Activated naive CD8-positive, alpha-beta T cell treated with anti-CD3 and anti-CD28 coated beads, Interleukin-2, amount 50 U/mL, for 24 hours (primary cell): ENCODE measurements at places on chromosomes 7 and 10.

- no peak for DNase-seq
These were observed 69.7 kb downstream of the ZNF365 start for GRCh38 chr10:62443866-62444265.

GRCh38 chr10:107480781-107481180, 316.3 kb upstream of the SORCS1 start:
- no peak for DNase-seq

- DNase-seq = no peak
These were observed 88.6 kb downstream of the VIM start for GRCh38 chr10:17316488-17317170.

- DNase-seq = no peak
These were observed 155.0 kb downstream of the NRBF2 start for GRCh38 chr10:63288170-63288569.

DNA sequence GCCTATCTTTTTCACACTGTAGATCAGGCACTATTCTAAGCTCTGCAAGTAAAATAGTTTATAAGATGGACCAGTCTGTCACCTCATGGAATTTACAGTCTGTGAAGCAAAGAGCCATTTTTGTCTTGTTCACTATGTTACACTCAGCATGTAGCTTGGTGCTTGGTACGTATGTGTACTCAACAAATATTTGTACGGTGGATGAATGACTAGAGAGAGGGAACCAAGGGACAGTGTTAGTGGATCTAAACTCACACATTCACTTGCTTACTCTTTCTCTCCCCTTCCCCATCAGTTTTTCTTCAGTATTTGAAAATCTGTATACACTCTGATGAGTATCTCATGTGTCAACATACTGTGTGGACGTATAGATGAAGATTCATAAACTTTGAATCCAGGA, 45.9 kb downstream of the PTF1A start:
- DNase-seq = no peak

DNA sequence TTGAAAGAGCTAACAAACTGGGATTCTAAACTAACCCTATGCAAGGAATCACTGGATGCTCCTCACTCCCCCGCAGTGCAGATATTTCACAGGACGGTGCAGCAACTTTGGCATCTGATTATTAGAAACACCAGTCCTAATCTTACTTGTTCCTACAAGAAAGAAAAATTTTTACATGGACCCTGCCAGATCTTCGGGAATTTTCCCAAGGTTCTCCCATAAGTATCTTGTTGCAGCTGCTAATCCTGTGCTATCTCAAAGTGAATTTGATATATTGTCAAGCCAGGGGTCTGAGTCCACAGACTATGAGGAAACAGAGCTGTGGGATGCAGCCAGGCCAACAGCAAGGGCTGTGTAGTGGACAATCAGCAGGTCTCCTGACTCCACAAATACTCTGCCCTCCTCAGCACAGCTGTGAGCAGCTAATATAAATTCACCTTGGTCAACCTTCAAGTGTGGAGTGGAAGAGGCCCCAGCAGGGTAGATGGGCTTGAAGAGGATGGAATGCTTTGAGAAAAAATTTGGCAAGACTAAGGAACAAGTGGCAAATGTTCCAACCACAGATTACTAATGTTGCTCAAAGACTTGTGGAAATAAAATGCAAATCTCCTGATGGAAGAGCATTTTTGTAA, 25.6 kb downstream of the VSTM4 start:
- no peak for DNase-seq

DNA sequence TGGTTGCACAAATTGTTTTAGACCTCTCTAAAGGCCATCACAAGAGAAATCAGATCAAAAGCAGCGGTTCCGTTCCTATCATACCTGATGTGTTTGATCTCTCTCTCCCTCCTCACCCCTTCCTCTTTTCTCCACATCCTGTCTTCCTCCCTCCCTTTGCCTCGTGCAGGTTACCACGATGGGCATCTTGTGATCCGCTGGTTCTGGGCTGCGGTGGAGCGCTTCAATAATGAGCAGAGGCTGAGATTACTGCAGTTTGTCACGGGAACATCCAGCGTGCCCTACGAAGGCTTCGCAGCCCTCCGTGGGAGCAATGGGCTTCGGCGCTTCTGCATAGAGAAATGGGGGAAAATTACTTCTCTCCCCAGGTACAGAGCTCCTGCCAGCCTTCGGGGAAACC, 28.5 kb upstream of the STK17A start:
- no peak for DNase-seq

DNA sequence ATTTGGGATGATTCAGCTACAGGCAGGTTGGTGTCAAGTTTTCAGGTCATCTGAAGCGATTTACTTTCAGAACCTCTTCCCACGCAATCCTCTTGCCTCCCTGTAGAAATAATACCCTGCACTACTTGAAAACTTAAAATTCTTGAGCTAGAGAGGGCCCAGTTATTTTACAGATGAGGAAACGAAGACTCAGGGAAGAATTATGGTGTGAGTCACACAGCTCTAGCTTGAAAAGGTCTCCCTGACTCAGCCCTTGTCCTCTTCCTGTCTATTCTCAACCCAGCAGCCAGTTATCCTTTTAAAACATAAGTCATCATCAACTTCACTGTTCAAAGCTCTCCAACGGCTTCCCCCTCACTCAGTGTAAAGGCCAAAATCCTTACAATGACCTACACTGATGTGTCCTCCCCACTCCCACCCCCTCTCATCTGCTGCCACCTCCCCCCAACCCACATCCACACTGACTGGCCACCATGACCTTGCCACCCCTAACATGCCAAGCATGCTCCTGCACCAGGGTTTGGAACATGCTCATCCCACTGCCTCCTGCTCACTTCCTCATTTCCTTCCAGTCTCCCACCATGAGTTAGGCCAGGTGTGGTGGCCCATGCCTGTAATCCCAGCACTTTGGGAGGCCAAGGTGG, 3.4 kb downstream of the DNMBP start:
- DNase-seq = no peak

GRCh38 chr7:46802479-46802878, 779.4 kb downstream of the TNS3 start:
- DNase-seq = no peak

GRCh38 chr10:128314686-128315085, 188.5 kb upstream of the MKI67 start:
- no peak for DNase-seq

- no peak for DNase-seq
These were observed 21.5 kb downstream of the ADAMTS14 start for GRCh38 chr10:70693619-70694335.

DNA sequence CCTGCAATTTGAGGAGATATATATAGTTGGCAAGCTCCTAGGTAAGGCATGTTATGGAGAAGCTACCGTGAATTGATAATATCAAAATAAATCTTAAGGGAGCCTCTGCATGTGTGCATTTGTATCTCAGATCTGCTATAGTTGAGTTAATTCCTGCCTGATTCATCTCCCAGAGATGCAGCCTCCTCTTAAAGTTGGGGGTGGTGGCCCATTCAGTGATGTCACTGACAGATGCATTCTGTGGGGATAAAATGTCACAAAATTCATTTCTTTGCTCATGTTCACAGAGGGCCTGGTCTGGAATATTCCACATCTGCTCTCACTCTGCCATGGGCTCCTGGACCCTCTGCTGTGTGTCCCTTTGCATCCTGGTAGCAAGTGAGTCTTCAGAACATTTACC, 185.8 kb upstream of the PRSS1 start:
- no peak for DNase-seq

- DNase-seq = no peak
These were observed 1.2 kb downstream of the LGI1 start for GRCh38 chr10:93758891-93759410.

GRCh38 chr7:12314199-12314598, 89.5 kb downstream of the VWDE start:
- DNase-seq = no peak

DNA sequence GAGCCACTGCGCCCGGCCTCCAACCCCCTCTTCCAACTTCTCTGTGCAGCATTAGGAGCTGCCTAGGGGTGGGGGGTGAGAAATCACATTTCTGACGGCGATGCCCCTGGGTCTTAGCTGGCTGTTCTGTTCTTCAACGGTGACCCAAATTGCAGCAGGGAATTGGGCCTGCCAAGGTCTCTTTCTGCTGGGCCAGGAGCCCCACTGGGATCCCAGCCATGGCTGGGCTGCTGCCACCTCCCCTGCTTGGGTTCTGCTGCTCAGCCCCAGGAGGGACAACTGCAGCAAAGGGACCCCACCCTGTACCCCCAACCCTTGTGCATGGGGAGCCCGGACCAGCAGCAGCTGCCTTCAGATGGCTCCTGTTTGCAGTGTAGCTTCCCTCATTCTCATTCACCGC, 43.7 kb upstream of the GNA12 start:
- DNase-seq = no peak

GRCh38 chr7:29397398-29397797, 166.2 kb upstream of the PRR15 start:
- no peak for DNase-seq

DNA sequence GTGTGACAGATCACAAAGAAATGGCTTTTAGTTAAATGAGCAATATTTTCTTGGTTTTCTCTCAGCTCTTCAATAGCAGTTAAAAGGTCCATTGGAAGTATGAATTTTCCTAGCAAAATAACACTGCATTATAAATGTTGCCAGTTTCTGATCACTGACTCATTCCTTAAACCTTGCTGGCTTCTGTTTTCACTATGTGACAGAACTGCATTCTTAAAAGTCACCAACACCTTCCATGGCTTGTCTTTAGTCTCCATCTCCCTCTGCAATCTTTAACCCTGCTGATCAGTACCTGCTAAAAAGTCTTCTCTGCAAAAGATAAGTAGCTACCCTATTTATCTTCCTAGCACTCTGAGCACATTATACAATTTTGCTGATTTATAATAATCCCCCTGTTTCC, 405.0 kb upstream of the LRRN3 start:
- no peak for DNase-seq

- no peak for DNase-seq
These were observed 21.2 kb downstream of the CAV1 start for GRCh38 chr7:116546054-116546453.

GRCh38 chr10:67299761-67300160, 373.9 kb downstream of the LRRTM3 start:
- no peak for DNase-seq

DNA sequence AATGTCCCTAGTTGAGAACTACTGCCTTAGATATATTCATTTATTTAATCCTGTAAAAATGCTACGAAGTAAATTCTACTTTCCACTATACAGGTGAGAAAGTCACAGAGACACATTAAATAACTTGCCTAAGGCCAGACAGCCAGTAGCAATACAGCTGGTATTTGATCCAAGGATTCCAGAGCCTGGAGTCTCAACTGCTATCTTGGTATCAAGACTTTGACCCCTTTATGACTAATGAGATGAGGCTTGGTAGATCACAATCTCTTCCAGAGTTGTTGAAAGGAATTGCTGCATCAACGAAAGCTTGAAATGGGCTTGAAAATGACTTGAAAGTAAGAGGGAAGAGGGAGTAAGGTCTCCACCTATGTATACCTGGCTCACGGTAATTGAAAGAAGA, 83.3 kb downstream of the ORC5 start:
- no peak for DNase-seq

DNA sequence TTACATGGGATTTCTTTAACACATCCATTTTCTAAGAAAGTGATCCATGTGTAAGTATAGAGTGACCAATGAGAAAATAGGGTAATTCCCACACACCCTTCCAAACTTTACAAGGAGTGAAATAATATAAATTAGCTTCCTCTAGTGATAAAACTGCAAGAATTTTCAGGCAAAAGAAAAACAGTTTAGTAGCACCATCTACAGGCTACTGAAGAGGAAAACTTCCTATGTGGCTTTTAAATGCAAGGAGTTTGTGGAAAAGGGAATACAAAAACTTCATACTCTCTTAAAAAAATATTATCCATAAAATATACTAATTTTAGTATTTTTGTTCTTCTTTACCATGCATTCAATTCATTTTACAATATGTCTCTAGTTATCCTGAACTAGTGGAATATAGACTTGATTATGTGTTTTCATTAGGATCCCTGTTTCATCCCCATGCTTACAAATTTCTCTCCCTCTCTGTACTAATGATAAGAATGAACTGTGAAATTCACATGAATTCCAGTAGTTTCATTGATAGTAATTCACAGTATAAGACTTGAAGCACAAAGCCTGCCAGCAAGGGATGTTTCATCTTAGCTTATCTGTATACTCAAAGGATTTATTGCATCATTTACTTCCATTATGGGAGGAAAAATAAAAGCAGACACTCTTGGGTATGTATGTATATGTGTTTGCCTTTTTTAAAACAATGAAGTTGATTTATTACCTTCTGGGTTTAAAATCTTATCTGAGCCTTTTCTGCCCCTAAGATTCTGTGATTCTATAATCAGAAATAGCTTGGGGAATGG, 442.9 kb downstream of the AUTS2 start:
- DNase-seq = no peak

DNA sequence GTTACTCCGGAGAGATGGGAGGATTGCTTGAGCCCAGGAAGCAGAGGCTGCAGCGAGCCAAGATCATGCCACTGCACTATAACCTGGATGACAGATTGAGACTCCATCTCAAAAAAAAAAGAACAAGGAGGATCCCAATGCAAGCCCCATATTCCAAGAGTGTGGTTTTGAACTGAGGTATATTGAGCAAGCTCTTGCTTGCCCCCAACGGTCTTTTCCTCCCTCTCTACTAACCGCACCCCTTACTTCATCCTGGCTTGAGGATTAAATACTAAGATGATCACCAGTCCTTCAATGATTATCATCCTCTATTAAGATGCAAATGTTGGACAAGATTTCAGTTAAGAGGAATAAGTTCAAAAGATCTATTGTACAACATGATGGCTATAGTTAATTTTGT, 12.5 kb upstream of the SRGN start:
- no peak for DNase-seq

GRCh38 chr10:132836832-132837540, 51.0 kb upstream of the NKX6-2 start:
- DNase-seq = peak; percentile 55

- no peak for DNase-seq
These were observed 150.2 kb upstream of the CACNA2D1 start for GRCh38 chr7:82593780-82594179.

DNA sequence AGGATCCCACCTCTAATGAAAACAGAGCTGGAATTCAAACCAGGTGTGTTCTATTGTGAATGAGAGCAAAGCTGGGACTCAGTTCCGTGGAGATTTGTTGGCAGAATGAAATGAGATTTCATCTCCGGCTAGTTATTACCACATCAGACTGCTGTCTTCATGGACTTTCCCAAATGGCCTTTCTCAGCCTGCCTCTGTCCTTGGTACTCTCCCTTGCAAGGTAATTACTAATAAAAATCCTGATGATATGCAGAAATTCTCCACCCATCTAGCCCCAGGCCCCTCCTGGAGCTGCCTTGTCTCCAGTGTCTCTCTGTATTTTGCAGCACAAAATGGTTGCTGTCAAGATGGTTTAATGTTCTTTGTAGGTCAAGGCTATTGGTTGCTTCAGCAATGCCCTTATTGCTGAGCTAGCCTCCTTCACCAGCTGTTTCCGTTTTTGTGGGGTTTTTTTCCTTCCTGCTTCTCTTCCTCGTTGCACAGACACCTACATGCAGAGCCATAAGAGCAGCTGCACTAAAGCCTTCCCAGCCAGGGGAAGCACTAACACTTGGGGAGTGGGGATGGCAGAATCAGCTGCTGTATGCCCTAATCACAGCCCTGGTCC, 185.0 kb upstream of the GHITM start:
- DNase-seq = no peak

GRCh38 chr10:121949049-121949448, 21.2 kb upstream of the ATE1 start:
- no peak for DNase-seq

GRCh38 chr7:112362053-112362650, 88.1 kb upstream of the IFRD1 start:
- no peak for DNase-seq
